ENCODE measurements at places on chromosomes 16 and 17. TPM values are rescaled to one million over a fixed set of nuclear protein-coding genes. Genes with fewer than 3 reads are reported as not detected.

The MT1F gene
- total RNA-seq = 27.8 TPM

DNA sequence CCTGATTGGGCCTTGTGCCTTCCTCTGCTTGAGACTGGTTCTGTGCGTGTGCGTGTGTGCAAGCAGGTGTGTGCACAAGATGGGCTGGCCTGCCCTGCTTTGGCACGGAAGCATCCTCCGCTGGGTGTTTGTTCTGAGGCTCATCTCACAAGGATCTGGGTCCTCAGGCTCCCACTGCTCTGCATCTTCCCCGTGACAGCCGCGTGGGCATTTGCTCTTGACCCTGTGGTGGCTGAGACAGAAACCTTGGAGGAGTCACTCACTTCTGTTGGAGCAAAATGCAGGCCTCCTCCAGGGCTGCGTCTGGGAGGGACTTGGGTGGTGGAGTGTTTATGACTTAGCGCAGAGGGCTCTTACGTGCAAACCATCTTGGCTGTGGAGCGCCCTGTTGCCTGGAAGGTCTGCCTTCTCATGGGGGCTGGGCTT lies 119.2 kb downstream of the RPTOR start:
- DNase-seq = peak; percentile 55

- DNase-seq = no peak
Measured at GRCh38 chr17:33266116-33266515, 27.0 kb downstream of the ASIC2 start.

DNA sequence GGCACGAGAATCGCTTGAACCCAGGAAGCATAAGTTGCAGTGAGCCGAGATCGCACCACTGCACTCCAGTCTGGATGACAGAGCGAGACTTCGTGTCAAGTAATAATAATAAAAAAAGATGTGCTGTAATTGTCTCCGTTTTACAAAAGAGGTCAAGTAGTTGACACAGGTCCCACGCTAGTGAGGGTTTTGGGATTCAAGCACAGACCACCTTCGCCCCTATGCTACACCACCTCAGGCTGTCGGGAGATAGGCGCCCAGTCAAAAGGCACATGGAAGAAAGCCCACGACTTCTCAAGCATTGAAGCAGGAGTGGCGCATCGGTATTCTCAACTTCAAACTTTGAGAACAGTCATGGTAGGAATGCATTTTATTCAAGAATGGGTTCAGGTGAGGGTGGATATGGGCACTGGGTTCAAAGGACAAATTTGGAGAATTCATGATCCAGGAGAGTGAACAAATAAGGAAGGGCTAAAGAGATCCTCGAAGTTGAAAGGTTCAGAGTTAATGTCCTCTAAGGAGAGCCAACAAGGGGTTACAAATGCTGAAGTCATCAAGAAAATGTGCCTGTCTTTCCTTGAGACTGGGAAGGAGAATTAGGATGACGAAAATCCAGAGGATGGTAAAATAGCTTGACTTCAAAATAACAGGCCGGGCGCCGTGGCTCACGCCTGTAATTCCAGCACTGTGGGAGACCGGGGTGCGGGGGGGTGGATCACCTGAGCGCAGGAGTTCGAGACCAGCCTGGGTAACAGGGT lies 1.4 kb upstream of the AMZ2 start:
- no peak for DNase-seq

The EVPLL gene
- not detected for total RNA-seq

DNA sequence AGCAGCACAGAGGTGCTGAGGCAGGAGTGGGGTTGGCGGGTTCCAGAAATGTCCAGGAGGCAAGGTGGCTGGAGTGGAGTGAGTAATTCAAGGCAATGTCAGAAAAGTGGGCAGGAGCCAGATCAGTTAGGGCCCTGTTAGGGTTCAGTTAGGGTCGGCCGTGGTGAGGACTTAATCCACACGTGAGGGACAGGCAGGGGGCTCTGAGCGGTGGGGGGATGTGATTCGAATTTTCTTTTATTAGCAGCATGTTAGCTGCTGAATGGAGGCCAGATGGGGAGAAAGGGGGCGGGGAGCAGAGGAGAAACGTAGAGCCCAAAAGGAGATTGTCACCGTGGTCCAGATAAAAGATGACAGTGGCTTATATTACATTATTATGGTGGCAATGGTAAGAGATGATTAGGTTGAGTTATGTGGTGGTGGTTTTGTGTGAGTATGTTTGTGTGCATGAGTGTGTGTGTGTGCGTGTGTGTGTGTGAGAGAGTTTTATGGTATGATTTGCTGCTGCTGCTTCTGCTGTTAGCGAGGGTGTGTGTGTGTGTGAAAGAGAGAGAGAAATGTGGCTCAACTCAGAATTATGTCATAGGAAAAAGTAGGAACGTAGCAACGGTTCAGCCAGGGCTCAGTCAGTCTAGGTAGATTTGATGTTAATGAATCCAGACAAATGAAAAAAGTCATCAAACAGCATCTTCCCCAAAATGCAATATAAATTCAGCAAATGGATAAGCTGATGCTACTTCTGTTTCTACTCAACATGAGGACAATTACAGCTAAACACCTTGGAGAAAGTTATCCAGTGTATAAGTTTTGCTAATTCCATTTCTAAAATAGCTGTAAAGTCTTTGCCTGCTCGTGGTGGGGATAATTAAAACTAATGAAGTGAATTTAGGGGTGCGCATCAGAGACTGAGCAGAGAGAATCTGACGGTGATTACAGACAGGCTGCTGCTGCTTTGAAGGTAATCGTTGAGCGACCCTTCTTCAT lies 390.6 kb downstream of the HAPSTR1 start:
- no peak for DNase-seq

GRCh38 chr16:66502020-66502913 lies 47.7 kb downstream of the TK2 start:
- DNase-seq = no peak

DNA sequence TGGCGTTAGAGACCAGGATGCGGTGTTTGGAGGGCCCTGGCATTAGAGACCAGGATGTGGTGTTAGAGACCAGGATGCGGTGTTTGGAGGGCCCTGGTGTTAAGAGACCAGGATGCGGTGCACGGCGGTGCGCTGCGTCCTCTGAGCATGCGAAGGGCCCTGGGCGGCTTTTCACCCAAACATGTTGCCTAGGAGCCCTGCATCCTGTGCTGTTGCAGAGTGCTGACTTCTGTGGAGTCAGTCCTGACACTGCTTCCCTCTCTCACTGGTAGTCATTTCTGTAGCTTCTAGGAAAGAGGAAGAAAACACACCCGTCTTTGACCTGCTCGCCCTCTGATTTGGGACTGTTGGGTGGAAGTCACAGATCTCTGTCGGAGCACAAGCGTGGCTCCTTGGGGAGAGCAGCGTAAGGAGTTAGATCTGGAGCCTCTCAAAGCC lies 141.2 kb downstream of the LAT start:
- DNase-seq = no peak

DNA sequence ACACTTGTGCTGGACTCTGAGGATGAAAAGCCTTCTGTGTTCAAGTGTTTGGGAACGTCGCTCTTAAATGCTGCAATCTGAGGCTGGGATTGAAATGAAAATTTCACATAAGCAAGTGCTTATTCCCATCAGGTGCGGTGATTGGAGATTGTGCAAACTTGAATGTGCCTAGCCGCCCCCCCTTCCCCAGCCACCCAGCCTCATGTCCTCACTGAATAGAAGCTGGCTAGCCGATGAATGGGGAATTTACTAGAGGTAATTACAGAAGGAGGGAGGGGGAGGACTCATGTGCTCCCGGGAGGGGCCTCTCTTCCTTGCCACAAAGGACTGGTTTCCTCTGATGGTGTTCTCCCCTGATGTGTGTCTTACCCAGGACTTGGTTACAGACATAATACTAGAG lies 544.8 kb upstream of the EEF2KMT start:
- no peak for DNase-seq

The SLC6A4 gene
- not detected for total RNA-seq
